ENCODE measurements at places on chromosomes 4 and X.

- DNase-seq = no peak
Measured at GRCh38 chr4:82851885-82852750, 38.8 kb downstream of the SEC31A start.

DNA sequence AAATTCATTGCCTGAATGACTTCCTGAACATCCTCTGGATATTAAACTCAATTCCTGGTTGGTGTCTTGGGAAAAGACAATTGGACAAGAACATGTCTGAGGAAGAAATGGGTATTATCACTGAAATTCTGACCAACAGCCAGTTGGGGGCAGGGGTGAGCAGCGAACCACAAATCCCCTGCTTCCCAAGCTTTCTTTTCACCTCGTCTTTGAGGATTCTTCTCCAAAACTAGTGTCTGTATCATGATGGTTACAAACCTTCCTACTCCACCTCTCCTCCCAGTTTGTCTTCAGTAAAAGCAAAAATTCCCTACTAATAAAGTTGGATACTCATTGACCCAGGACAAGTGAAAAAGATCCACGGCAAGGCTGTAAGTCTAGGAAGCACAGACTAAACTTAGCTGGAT lies 48.3 kb upstream of the WDR1 start:
- no peak for DNase-seq

DNA sequence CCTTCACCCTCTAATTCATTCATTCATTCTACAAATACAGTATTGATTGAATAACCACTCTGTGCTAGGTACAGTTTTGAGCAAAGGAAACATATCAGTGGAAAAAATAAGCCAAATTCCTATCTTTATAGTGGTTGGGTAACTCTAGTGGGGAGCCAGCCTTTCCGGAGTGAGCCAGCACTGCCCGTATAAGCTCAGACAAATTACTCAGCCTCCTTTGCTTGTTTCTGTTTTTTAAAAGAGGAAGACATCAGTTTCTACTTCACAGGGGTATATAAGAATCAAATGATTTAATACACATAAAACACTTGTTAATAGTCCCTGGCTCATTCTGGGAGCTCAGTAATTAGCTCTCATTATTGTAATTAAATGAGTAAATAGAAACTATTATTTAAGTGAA lies 238.2 kb upstream of the MAD2L1 start:
- DNase-seq = no peak

DNA sequence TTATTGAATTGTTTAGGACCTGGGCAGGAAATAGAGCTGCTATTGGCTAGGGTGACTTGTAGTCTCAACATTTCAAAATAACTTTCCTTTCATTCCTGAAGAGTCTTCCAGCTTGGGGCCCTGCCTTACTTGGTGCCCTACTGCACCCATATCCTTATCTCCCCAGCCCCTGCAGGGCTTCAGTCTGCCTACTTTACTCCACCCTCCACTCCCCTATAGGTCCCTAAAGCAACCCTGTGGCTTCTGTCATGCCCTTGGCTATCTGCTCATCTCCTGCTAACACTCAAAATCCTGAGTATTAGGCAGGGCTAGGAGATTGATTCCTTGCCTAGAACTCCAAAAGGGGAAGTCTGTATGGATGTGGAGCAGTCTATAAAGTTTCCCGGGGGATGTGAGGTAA lies 57.6 kb upstream of the PRKG2 start:
- no peak for DNase-seq

GRCh38 chrX:104742355-104742754 lies 176.4 kb downstream of the IL1RAPL2 start:
- DNase-seq = no peak

DNA sequence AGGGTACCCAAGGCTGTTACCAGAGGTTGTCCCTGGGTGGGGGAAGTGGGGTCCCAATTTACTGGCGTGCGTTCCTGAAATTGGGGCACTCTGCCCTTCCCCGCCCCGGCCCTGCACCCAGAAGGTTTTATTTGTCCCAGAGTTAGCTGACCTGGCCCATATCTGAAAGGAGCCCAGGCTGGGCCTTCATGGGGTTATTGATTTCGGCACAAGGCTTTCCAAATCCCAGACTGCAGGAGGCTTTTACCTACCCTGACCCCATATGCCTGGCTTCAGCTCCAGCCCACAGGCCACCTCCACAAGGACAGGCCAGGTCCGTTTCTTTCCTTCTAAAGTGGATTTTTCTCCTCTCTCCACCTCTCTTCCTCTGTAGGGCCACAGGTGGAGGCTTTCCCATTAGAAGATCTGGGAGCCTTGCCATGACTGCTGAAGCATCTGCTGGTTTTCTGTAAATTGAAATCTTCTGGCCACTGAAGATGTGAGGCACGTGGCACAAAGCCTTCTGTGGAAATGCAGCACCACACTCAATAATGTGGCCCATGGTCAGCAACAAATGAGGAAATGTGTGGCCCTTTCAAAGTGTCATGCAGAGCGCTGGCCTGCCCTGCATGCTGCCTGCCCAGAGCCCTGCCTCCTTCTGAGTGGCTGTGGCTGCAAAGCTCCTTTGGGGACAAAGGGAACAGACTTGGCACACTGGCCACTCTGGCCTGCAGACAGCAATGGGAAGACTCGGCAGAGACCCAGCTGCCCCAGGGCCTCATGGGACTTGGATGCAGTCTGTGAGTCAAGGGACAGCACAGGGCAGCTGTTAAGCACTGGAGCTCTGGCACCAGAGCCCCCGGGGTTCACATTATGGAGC lies 43.1 kb upstream of the MTM1 start:
- no peak for DNase-seq

- DNase-seq = no peak
Measured at GRCh38 chr4:40546506-40546905, 83.2 kb downstream of the RBM47 start.
